Left ventricle myocardium inferior (tissue), 1 donor: ENCODE measurements at places on chromosomes 1 and 21. TPM values are rescaled to one million over a fixed set of nuclear protein-coding genes. Genes with fewer than 3 reads are reported as not detected.

DNA sequence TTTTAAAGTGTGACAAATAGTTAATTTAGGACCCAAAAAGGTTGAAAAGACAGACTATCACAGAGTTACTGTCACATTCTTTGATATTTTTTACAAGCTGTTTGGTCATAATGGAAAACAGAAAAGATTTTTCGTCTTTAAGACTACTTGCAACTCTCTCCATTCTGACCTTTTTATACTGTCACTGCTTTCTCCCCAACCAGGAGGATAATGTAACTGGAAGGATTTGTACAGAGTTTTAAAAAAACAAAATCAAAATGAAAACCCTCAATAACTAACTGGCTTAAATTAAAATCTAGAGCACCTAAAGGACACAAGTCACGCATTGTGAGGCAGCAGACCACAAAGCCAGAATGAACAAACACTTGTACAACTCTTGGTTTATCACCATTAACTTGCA lies 257.7 kb downstream of the FAF1 start:
- no peak for DNase-seq

GRCh38 chr21:15841856-15842564 lies 112.2 kb downstream of the USP25 start:
- DNase-seq, result no peak

DNA sequence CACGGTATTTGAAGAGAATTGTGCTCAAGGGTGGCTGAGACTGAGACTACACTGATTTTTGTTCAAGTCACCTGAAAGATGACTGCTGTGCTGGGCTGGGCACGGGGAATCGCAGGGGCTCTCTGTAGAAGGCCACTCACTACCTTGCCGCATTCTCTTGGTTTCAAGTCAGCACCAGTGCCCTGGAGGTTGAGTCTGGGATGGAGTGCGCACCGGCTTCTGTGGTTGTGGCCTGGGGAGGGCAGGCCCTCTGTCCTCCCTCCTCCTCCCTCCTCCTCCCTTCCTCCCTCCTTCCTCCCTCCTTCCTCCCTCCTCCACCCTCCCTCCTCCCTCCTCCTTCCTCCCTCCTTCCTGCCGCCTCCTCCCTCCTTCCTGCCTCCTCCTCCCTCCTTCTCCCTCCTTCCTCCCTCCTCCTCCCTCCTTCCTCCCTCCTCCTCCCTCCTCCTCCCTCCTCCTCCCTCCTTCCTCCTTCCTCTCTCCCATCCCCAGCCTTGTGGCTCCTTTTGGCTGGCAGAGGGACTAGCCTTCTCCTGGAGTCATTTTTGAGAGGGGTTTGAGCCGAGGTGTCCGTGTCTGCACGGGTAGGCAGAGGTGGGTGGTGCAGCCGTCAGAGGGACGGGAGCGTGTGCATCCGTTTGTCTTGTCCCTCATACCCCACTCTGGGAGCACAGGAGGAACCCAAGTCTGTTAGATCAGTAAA lies 9.5 kb downstream of the RER1 start:
- DNase-seq, result no peak

- DNase-seq, result no peak
Observed at GRCh38 chr1:84936116-84936810, 43.3 kb upstream of the LPAR3 start.

GRCh38 chr1:207283421-207283820 lies 38.1 kb upstream of the CD55 start:
- DNase-seq, result no peak

DNA sequence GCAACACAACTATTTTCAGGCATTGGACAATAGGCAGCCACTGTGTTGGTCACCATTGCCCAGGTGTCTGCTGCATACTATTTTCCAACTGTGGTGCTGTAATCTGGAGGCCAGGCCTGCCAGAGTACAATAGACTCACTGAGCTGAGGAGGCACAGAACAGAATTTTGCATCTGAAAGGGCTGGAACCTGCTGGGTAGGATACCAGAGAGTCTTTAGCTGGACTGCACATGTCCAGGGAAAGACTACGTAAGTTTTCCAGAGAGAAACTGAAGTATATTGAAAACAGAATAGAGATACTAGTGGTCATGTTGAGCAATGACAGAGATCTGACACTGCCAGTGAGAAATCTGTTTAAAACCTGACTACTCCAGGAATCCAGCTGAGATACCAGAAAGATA lies 200.8 kb downstream of the RASAL2 start:
- no peak for DNase-seq

GRCh38 chr1:207503950-207504349 lies 8.0 kb downstream of the CR1 start:
- no peak for DNase-seq

DNA sequence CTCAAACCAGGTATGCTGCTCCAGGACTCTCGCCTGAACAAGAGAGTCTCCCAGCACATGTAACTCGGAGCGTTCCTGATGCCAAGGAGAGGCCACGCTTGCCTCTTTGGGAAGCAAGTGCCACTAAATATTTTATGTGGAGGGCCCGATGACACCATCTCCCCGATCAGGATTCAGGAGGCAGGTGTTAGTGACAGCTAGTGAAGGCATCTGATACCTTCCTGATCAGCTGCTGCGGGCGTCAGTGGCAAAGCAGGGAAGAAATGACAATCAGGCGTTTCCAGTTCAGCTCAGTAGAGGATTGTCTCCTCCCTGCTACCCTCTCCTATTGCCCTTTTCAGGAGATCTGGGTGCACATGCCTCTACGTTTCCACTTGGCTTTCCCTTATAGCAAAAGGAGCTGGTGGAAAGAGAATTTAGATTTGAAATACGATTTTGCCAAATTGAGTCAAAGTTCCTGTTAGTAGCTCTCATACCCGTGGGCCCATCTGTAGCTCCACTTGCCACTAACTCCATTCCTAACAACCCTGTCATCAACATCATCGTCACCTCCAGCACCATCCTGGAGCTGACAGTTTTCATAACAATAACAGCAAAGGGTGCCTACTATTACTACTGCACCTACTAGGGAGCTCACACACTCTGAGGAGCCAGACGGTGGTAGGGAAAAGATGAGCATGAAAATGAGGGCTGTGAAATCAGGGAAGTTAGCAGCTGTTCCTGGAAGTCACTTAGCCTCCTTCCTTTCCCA lies 21.6 kb downstream of the PLXNA2 start:
- no peak for DNase-seq

Gene BTBD8
- 4.0 TPM for total RNA-seq

Gene HRNR
- total RNA-seq, result not detected

Gene RSPO1
- not detected for total RNA-seq
